ENCODE measurements at places on chromosomes 11 and 22.
A peak's percentile ranks its signal among the peaks of the same experiment; 100 is the strongest.

DNA sequence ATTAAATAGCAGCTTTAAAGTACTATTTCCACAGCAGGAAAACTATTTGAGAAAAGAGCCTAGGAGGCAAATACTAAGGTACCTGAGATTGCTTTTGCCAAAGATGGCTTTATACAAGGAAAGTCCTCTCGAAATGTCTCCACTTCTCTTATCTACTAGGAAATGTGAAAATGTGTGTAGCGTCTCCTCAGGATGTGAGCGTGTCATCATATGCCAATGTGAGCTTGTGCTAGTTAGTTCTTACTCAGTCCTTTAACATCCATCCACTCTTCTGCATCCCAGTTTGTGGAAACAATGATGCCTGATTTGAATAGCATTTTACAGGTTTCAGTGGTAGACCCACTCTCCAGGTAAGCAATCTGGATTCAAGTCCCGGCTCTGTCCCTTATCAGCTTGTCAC lies 421.0 kb downstream of the DYNC2H1 start:
- no peak for DNase-seq

DNA sequence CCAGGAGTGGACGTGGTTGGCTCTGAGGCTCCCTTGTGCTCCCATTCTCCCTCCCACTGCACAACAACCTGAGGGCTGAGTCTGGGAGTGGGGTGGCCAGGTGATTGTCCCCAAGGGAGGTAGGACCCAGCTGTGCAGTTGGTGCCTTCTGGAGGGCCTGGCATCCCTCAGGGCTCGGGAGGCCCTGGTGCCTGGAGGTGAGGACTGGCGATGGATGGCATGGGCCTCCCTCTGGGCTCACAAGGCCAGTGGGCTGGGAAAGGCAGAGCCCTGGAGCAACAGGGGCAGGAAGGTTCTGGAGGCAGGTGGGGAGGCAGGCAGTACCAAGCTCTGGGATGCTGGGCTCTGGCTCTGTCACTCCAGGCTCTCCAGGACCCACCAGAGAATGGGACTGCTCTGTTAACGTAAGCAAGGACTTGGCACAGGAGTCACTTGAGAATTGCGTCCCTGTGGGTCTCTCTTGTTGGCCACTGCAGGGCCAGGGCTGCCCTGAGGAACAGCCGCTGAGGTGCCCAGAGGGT lies 114.2 kb downstream of the KCNQ1OT1 start:
- DNase-seq: no peak

- no peak for DNase-seq
Measured at GRCh38 chr11:119607726-119608125, 121.3 kb downstream of the NECTIN1 start.

DNA sequence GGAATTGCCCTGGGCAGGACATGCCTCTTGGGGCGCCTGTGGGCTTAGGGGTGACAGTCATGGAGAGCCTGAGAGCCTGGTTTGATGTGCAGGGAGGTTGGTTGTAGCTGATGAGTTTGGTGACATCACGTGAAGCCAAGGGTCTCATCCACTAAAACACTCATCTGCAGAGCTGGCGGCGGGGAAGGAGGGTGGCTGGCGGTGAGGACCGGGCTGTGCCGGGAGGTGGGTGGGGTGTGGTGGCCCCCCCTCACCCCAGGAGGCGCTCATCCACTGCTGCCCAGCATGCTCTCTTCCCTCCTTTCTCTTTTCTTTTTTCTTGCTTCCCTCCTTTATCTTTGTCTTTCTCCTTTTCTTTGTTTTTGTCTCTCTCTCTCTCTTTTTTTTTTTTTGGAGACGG lies 49.0 kb downstream of the GRAMD4 start:
- no peak for DNase-seq

DNA sequence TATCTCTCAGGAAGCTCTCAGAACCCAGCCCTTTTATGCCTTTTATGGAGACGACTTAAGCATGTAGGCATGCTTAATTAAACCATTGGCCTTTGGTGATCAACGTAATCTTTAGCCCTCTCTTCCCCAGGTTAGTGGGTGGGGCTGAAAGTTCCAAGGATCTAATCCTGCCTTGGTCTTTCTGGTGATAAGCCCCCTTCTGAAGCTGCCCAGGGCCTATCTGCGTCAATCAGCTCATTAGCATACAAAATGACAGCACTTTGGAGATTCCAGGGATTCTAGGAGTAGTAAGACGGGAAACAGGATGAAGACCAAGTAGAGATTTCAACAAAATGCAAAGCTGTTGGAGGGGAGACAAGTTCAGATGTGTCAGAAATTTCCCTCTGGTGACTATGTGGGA lies 3.1 kb downstream of the FAM118A start:
- no peak for DNase-seq

- DNase-seq: no peak
Measured at GRCh38 chr11:45723397-45723796, 58.0 kb upstream of the CHST1 start.

- no peak for DNase-seq
Measured at GRCh38 chr11:14347991-14348390, 11.0 kb downstream of the RRAS2 start.

DNA sequence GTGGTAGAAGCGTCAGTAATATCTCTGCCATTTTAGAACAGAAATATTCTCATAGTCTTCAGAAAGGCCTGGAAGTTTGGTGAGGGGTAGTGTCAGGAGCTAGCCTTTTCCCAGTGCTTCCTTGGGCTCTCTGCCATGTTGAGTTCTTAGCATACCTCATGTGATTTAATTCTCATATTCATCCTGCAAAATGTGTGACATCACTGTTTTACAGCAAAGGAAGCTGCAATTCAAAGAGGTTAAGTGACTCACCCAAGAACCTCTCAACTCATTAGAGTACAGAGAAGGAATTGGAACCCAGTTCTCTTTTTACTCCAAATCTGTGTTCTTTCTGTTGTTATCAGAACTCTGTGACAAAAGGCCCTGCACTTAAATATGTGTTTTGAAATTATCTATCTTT lies 72.1 kb downstream of the RNF169 start:
- no peak for DNase-seq

DNA sequence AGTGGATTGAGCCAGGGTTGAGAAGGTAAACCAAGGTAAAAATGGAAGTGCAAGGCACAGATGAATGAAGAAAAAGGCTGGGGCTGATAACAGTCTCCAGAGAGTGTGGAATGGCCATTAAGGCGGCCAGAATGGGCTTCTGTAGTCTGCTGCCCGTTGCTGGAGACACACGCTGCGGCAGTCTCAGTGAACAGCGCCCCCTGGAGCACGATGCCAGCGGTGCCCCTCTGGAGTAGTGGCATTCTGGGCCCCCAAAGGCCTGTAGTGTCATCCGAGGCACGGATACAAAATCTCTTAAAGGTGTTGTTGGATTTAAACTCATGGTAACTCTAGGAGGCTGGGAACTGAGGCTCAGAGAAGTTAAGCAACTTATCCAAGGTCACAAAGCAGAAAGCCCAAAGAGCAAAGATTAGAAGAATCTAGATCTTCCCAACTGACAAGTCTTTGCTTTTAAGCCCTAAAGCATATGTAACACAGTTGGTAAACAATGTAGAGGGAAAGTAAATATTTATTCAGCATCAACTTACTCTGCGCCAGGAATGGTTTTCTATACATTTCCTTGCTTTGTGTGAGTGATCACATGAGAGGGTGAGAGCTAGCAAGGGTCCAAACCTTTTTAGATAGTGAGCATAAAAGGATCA lies 18.2 kb downstream of the KCNJ1 start:
- DNase-seq: peak; percentile 47

DNA sequence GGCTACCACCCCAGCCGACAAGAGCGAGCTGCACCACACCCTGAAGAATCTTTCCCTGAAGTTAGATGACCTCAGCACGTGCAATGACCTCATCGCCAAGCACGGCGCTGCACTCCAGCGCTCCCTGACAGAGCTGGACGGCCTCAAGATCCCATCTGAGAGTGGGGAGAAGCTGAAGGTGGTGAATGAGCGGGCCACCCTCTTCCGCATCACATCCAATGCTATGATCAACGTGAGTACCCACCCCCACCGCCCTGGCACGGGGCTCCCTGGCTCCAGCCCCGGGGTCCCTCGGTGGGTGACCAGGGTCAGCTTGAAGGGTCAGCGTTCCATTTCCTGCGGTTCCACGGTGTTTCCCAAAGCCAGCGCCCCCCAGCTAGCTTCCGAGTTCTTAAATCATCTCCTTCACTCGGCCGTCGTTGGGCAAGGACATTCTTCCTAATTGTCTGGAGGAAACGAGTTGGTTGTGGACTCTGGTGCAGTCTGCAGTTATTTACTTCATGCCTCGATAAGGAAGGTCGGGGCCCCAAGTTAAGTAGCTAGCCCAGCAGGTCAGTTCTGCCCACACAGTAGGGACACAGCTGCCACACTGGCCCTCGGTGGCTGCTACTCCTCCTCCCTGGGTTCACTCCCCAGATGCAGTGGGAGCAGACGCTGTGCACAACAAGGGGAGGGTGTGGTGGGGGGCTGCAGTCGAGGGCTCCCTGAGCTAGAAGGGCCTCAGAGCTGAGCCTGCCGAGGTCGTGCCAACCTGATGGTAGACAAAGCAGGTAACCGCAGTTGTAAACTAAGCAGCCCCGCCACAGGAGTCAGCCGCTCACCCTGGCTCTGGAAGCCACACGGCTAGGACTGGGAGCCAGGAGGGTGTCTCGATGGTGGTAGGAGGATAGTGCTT lies 97.9 kb downstream of the MORC2 start:
- no peak for DNase-seq

All from stimulated activated CD4-positive, alpha-beta T cell treated with anti-CD3 and anti-CD28 coated beads, TNF-alpha, amount 100 ng/mL, for 48 hours (primary cell).